H54 (cell line): ENCODE measurements at places on chromosomes 6 and 20.

GRCh38 chr6:162688751-162689345 lies 38.7 kb downstream of the PRKN start:
- DNase-seq, result no peak

GRCh38 chr20:48612335-48612734 lies 215.5 kb downstream of the PREX1 start:
- DNase-seq, result no peak

GRCh38 chr6:111925296-111925695 lies 52.0 kb upstream of the FYN start:
- peak; percentile 13 for DNase-seq

GRCh38 chr20:10109641-10110040 lies 74.9 kb downstream of the ANKEF1 start:
- DNase-seq, result no peak

- DNase-seq, result peak; percentile 28
Observed at GRCh38 chr6:137808191-137808590, 58.9 kb upstream of the TNFAIP3 start.

- DNase-seq, result no peak
Observed at GRCh38 chr6:118546164-118546879, 1.8 kb upstream of the PLN start.

- no peak for DNase-seq
Observed at GRCh38 chr6:140623498-140623897, 1249.0 kb upstream of the CITED2 start.

DNA sequence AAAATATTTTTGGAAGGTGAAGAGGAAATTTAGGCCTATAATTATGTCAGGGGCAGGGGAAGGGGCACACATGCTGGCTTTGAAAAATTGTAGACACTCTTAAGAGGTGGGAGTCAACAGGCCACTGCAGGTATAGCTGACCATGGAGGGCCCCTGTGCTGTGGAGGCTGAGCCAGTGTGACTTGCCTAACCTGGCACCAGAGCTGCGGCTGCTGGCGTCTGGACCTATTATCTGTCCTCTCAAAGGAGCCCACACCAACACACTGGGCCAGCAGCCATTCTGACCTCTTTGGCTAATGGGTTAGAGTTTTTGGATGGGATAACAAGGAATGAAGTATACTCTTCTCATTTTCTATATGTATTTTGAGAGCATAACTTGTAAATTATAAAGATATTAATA lies 4.5 kb downstream of the GID8 start:
- DNase-seq, result no peak

GRCh38 chr20:23782366-23782983 lies 31.7 kb upstream of the CST1 start:
- DNase-seq, result peak; percentile 15

DNA sequence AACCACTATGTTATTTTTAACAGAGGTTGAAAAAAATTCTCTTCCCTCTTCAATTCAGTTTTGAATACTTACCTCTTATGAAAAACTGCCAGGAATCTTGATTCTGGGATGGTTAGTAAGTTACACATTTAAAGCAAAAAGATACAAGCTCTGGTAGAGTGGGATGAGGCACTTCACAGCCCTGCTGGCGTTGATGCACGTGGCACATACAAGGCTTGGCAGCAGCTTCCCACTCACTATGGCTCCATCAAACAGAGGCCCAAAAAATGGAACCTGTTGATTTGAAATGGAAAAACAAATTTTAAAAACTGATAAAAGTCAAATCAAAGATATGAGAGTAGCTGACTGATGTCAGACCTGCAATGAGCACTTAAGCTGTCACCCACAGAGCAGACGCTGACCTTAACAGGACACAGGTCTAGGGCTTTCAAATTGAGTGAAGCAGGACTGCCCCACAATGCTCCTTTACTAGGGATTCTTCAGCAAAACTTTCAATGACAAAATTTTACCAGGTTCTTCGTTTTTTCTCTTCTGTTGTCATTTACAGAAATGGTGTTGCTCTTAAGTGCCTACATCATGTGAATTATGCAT lies 104.9 kb downstream of the INSM1 start:
- no peak for DNase-seq

DNA sequence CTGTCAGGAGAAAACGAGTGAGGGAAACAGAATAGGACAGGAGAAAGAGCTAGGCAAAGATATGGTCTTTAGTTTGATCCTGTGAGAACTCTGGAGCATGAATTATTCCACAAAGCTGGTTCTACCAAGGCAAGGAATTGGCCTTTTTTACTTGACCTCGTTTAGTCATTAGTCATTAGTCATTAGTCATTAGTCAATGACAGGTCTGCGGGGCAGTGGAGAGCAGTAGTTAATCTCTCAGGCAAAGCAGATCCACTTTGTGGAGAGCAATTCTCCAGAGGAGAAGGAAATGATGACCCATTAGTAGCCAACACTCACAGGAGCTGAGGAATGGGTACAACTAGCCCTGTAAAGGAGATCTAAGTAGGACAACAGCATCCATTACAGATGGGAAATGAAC lies 22.0 kb upstream of the ABCC10 start:
- no peak for DNase-seq

DNA sequence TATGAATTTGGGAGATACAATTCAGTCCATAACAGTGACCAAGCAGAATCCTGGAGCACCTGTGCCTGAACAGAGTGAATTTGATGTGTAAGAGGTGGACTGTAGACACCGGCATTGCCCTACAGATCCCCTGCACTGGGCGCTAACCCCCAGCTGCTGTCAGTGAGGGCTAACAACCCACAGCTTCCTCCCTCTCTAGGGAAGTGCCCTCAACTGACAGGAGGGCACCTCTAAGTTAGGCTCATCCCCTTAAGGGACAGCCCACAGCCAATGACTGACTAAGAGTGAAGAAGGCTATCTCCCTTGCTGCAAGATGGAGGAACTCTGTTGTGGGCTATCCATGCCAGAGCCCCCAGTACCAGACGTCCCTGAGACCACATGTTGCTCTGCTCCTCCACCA lies 15.3 kb upstream of the BPIFB1 start:
- no peak for DNase-seq

DNA sequence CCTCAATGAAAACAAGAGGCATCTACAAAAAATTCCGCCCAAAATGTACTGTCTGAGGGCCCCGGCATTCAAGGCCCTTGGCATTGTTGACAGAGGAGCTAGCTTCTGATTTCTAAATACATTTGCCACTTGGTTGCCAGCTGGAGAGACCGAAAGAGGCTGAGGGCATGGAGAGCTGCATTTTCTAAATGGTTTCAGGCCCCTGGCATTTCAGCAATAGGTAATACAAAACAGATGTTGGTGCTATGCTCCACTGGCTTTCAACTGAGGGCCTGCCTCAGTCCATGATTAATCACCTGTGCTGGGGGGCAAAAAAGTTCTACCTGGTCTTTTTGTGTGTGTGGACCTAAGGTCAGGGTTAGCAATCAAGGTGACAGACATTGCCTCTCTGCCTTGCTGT lies 79.5 kb upstream of the ISM1 start:
- no peak for DNase-seq

DNA sequence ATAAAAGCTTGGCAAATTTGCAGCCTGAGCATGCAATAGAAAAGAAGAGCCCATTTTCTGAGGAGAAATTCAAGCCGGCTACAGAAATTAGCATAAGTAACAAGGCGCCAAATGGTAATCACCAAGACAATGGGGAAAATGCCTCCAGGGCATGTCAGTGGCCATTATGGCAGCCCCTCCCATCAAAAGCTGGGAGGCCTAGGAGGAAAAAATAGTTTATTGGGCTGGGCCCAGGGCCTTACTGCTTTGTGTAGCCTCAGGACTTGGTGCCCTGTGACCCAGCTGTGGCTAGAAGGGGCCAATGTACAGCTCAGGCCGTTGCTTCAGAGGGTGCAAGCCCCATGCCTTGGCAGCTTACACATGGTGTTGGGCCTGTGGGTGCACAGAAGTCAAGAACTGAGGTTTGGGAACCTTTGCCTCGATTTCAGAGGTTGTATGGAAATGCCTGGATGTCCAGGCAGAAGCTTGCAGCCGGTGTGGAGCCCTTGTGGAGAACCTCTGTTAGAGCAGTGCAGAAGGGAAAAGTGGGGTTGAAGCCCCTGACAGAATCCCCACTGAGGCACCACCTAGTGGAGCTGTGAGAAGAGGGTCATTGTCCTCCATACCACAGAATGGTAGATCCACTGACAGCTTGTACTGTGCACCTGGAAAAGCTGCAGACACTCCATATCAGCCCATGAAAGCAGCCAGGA lies 328.5 kb upstream of the MAP3K7 start:
- no peak for DNase-seq

GRCh38 chr6:43103253-43103876 lies 27.3 kb downstream of the PTK7 start:
- no peak for DNase-seq

GRCh38 chr6:72418495-72418894 lies 203.4 kb upstream of the KCNQ5 start:
- peak; percentile 22 for DNase-seq

DNA sequence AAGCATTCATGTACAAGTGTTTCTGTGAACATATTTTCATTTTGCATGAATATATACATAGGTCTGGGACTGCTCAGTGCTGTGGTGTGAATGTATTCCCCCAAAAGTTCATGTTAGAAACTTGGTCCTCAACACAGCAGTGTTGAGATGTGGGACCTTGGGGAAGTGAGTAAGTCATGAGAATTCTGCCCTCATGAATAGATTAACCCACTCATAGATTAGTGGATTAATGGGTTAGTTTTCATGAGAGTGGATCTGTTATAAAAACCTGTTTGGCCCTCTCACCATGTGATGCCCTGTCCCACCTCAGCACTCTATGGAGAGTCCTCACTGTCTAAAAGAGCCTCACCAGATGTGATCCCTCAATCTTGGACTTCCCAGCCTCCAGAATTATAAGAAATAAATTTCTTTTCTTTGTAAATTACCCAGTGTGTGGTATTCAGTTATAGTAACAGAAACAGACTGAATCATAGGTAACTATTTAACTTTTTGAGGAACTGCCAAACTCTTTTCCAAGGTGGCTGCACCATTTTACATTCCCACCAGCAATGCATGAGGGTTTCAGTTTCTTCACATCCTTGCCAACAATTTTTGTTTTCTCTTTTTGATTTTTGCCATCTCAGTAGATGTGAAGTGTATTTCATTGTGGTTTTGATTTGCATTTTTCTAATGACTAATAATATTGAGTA lies 45.3 kb downstream of the QRSL1 start:
- no peak for DNase-seq

DNA sequence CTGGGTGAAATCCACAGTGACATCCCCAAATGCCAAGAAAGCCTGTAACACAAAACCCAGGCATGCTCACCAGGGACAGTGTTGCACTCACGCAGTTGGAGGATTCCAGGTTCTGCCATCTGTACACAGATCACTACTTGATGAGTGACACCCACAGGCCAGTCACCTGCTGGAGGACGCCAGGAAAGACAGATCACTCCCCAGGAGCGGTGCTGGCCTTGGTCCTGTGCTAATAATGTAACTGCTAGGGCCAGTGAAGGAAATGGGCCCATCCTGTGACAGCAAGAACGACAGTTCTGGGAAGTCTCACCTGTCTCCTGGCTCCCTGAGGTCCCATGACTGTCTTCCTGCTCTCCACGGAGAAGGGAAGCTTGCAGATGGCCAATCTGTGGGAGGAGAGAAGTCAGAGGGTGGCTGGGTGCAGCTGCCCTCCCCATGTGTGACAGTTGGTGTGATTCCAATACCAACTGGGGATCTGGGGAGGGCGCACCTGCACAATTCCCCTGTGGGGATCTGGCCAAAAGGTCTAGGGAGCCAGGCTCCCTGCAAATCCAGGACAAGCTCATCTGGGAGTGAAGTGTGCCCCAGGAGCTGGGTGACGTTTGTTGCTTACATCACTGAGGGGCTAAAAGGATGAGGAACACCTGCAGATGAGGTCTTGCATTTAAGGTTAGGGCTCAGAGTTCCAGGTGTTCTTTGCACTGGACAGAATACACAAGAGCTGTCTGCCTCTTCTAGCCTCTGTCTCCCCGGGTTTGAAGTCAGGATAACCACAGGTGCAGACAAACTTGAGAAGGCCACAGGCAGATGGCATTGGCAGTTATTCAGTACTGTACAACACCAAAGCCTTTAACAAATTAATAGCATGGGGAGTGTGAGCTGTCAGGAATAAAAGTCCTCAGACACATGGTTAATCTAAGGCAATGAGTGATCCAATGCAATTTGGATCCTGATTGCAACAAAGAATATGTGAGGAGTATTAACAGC lies 10.3 kb downstream of the ZNF337 start:
- DNase-seq, result no peak

- no peak for DNase-seq
Observed at GRCh38 chr6:153090241-153090930, 40.7 kb downstream of the RGS17 start.
